Colonic mucosa (tissue), 4 donors: ENCODE measurements at places on chromosomes 16 and 17.

GRCh38 chr16:76455257-76455656 lies 178.1 kb downstream of the CNTNAP4 start:
- no peak for DNase-seq
- no peaks in the 10 kb centered on the region for H3K4me1 ChIP-seq
- H3K27ac ChIP-seq, result no peak overlapping the region
- H3K27me3 ChIP-seq, result no peaks in the 10 kb centered on the region
- H3K4me3 ChIP-seq, result no peak overlapping the region

- H3K4me1 ChIP-seq, result peaks cover 12% of the 10 kb centered on the region
- DNase-seq, result no peak
- H3K4me3 ChIP-seq, result no peak overlapping the region
- no peaks in the 10 kb centered on the region for H3K36me3 ChIP-seq
- H3K27ac ChIP-seq, result no peak overlapping the region
Observed at GRCh38 chr16:50692644-50692998, 785 bp upstream of the NOD2 start.

DNA sequence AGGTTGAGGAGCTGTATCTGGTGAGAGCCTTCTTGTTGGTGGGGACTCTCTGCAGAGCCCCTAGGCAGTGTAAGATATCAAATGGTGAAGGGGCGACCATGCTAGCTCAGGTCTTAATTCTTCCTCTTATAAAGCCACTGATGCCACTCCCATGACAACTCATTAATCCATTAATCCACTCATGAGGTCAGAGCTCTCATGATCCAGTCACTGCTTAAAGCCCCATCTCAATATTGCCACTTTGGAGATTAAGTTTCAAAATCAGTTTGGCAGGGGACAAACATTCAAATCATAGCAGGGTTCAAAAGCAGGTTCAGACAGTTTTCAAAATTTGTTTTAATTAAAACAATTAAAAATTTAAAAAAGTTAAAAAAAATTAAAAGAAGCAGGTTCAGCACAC lies 13.1 kb upstream of the SPECC1 start:
- DNase-seq, result no peak
- H3K4me1 ChIP-seq, result no peaks in the 10 kb centered on the region
- no peak overlapping the region for H3K4me3 ChIP-seq
- no peak overlapping the region for H3K27ac ChIP-seq
- H3K27me3 ChIP-seq, result no peaks in the 10 kb centered on the region

GRCh38 chr16:76913046-76913445 lies 277.9 kb upstream of the MON1B start:
- no peaks in the 10 kb centered on the region for H3K4me1 ChIP-seq
- H3K27me3 ChIP-seq, result no peaks in the 10 kb centered on the region
- H3K36me3 ChIP-seq, result no peaks in the 10 kb centered on the region

GRCh38 chr17:80790981-80791742 lies 200.5 kb upstream of the CHMP6 start:
- H3K27ac ChIP-seq, result peak overlapping the region; percentile 62
- DNase-seq, result no peak
- no peaks in the 10 kb centered on the region for H3K36me3 ChIP-seq
- no peaks in the 10 kb centered on the region for H3K4me1 ChIP-seq
- H3K4me3 ChIP-seq, result no peak overlapping the region
- H3K27me3 ChIP-seq, result no peaks in the 10 kb centered on the region

- H3K27me3 ChIP-seq, result no peaks in the 10 kb centered on the region
- H3K36me3 ChIP-seq, result no peaks in the 10 kb centered on the region
- no peaks in the 10 kb centered on the region for H3K4me1 ChIP-seq
Observed at GRCh38 chr16:27700304-27700995, 150.5 kb downstream of the KATNIP start.
